ENCODE measurements at places on chromosomes 11 and 22.

- DNase-seq: no peak
Measured at GRCh38 chr22:28244757-28245156, 325.7 kb upstream of the PITPNB start.

- DNase-seq: no peak
Measured at GRCh38 chr11:130485983-130486382, 37.5 kb downstream of the ADAMTS15 start.

- DNase-seq: no peak
Measured at GRCh38 chr11:12439615-12440014, 62.2 kb downstream of the PARVA start.

GRCh38 chr11:66768818-66769217, 39.8 kb upstream of the SPTBN2 start:
- DNase-seq: no peak

- no peak for DNase-seq
Measured at GRCh38 chr11:72786305-72787215, 7.3 kb downstream of the STARD10 start.

GRCh38 chr11:29963796-29964195, 53.0 kb downstream of the KCNA4 start:
- DNase-seq: no peak

GRCh38 chr11:9629064-9629463, 34.8 kb upstream of the SWAP70 start:
- no peak for DNase-seq

- DNase-seq: no peak
Measured at GRCh38 chr11:36388071-36388470, 92.0 kb downstream of the PRR5L start.

GRCh38 chr22:27019827-27020226, 362.4 kb downstream of the MIAT start:
- no peak for DNase-seq

- DNase-seq: no peak
Measured at GRCh38 chr11:6333095-6333494, 12.8 kb upstream of the CAVIN3 start.

- DNase-seq: no peak
Measured at GRCh38 chr11:1773131-1773993, 9.6 kb upstream of the CTSD start.

DNA sequence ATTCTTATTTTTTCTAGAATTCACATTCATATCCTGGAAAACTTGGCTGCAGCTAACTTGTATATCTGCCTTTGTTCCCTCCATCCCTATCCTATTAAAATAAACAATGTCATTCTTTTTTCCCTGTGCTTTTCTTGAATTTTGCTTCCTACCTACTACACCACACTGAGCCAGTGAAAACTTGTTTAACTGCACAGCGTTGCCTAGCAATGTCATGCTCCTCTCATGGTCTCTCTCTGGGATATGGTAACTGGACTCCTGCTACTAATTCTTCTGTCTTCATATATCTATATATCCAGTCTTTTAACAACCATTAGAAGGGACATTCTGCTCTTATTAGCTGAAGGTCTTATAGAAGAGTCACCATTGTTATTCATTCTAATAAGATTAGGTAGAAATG, 434.4 kb downstream of the METTL15 start:
- no peak for DNase-seq

All from GOT3 (cell line).